ENCODE measurements at places on chromosomes 7 and 10.

DNA sequence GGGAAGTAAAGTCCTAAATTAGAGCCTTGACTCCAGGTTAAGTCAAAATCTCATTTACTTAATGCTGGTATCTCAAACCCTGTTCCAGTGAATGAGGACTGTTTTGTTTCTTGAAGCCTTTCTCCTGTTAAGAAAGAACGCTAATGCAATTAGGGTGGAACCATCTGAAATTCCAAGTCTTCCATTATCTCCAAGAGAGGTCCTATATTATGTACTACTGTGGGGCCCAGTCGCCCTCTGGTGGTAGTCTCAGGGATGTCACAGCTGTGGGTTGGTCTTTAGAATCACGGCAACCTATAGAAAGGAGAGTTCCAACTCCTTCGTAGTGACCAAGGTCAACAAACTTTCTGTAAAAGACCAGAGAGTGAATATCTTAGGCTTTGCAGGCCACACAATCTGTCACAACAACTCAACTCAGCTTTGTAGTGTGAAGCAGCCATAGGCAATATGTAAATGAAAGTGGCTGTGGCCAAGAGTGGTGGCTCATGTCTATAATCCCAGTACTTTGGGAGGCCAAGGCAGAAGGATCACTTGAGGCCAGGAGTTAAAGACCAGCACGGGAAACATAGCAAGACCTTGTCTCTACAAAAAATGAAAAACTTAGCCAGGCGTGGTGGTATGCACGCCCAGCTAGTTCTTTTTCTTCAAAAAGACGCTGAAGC lies 9.3 kb downstream of the RPP38 start:
- DNase-seq = peak; percentile 37

DNA sequence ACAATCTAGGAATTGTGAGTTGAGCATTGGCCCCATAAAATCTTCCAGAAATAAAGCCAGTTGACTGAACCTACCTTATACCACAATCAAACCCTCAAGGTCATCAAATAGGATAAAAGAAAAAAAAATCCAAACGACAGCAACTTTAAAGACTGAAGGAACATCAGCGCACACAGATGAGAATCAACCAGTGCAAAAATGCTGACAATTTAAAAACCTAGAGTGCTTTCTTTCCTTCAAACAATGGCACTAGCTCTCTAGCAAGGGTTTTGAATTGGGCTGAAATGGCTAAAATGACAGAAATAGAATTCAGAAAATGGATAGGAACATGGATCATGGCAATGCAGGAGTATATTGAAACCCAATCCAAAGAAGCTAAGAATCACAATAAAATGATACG lies 16.1 kb upstream of the POT1 start:
- DNase-seq = no peak

- DNase-seq = no peak
Measured at GRCh38 chr7:144388950-144389349, 14.5 kb downstream of the NOBOX start.

DNA sequence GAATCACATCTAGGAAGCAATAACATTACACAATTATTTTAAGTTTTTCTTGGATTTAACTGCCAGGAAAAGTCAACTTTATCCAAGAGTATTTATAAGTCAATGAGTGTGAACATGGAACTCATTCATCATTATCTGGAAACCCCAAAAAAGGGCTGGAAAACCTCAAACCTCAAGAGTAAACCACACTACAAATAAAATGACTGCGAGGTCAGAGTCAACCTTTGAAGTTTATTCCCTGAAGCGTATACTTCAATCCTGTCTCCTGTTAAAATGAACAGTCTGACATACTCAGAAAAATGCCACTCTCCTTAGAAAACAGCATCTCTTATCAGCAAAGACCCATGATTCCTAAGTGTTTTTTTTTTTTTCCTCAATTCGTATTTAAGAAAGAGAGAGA lies 86.5 kb downstream of the RELN start:
- no peak for DNase-seq

DNA sequence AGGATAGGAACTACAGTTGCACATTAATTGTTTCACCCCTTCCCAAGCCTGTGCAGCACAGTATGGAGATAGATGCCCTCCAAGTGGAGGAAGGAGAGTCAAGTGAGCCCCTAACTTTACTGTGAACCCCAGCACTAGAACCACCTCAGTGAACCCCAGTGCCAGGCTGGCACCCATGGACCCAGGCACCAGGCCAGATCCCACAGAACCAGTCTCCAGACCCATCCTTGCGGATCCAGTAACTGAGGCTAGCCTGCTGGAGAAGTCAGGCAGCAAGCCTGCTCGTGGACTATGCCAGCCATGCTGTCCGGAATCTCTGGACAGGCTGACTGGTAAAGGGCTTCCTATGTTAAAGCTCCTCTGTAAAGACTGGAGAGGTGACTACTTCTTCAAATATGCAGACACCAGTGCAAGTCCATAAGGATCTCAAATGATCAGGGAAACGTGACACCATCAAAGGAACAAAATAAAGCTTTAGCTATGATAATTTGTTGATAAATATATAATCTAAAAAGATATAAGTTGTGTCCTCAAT lies 27.7 kb downstream of the SHOC2 start:
- DNase-seq = no peak

GRCh38 chr10:30812018-30812851 lies 182.7 kb upstream of the LYZL2 start:
- DNase-seq = no peak

DNA sequence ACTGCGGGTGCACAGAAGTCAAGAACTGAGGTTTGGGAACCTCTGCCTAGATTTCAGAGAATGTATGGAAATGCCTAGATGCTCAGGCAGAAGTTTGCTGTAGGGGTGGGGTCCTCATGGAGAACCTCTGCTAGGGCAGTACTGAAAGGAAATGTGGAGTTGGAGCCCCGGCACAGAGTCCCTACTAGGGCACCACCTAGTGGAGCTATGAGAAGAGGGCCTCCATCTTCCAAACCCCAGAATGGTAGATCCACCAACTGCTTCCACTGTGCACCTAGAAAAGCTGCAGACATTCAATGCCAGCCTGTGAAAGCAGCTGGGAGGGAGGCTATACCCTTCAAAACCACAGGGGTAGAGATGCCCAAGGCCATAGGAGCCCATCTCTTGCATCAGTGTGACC lies 1336.0 kb upstream of the CELF2 start:
- no peak for DNase-seq

Data from NCI-H510A treated with DMSO at 0.1 percent for 48 hours (cell line).